CD4-positive, alpha-beta T cell treated with Interferon gamma for 1 hour (primary cell): ENCODE measurements at places on chromosomes 16 and 17.

DNA sequence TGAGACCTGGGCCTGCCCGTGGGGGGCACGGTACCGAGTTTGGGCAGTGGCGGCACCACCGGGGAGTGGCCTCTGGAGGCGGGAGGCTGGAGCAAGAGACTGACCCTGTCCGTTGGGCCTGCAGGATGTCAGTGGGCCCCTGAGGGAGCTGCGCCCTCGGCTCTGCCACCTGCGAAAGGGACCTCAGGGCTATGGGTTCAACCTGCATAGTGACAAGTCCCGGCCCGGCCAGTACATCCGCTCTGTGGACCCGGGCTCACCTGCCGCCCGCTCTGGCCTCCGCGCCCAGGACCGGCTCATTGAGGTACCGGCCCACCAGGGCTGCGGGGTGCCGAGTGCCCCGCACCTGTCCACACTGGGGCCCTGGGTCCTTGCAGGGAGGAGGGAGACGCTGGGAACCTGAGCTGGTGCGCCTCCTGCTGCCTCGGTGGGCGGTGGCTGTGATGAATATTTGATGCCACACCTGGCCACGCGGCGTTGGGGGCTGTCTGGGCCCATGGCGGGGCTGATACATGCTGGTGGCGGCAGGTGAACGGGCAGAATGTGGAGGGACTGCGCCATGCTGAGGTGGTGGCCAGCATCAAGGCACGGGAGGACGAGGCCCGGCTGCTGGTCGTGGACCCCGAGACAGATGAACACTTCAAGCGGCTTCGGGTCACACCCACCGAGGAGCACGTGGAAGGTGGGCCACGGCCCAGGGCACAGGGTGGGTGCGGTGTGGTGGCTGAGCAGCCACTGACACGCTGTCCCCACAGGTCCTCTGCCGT is 9.7 kb downstream of the NHERF2 start:
- no peak for DNase-seq

GRCh38 chr16:62639890-62640289 is 603.7 kb upstream of the CDH8 start:
- no peak for DNase-seq

- DNase-seq = peak; percentile 30
Measured at GRCh38 chr16:46972429-46973206, 856 bp downstream of the DNAJA2 start.

GRCh38 chr17:16287563-16288027 is 65.7 kb downstream of the CENPV start:
- peak; percentile 19 for DNase-seq

DNA sequence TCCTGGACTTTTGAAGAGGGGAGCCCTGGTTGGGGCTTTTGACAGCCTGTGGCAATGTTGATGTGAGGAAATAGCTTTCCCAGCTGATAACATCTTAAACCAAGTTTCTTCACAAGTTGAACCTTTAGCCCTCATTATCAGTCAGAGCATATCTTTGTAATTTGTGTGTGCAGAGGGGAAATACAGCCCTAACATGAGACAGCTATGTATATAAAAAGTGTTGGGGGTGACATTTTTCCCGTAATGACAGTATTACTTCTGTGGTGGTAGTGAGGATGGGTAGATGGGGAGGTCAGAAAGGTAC is 221.1 kb downstream of the FTO start:
- DNase-seq = no peak

GRCh38 chr17:74601944-74602572 is 10.0 kb upstream of the CD300LD start:
- peak; percentile 35 for DNase-seq

DNA sequence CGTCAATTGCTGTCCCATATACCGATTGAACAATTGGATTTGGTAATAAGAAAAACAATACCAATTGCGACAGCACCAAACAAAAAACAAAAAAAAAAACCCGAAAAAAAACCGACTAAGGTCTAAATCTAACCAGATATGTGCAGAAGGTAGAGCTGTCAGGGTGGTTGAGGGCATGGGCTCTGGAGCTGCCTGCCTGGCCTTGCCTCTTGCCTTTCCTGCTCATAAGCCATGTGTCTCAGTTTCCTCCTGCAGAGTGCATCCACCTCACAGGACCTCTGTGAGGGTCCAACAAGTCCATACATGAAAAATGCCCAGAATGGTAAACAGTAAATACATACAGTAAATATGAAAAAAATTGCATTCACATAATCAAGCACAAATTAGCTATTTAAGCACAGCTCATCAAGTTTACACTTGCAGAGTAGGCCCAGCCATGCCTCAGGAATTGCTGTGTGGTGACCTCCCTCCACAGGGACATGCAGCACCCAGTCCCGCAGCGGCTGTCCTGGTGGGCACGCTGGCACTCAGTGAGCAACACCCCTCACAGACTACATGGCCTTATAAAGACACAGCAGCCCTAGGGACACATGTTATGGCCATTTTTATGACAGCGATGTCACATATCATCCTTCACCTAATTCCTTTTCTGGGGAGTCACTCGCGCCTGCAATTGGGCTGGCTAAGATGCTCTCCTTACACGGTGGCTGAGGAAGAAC is 17.9 kb downstream of the TBC1D28 start:
- no peak for DNase-seq

DNA sequence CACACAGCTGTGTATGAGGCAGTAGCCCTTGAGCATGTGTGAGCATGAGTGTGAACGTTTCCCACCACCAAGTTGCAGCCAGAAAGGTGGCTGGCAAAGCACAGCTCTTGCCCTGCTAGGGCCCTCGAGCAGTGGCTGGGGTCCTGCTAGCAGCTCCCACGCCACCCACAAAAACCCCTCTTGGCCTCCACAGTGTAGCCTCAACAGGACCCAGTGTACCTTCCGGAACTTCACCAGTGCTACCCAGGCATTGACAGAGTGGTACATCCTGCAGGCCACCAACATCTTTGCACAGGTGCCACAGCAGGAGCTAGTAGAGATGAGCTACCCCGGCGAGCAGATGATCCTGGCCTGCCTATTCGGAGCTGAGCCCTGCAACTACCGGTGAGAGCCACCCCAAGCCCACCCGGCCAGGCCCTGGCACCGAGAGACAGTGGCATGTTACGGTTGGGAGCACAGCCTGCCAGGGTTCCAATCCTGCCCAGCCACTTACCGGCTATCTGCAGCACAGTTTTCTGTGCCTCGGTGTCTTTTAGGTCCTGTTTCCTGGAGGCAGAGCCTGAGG is 53.1 kb downstream of the SCNN1B start:
- DNase-seq = no peak

GRCh38 chr17:11001651-11002050 is 163.8 kb upstream of the PIRT start:
- no peak for DNase-seq

DNA sequence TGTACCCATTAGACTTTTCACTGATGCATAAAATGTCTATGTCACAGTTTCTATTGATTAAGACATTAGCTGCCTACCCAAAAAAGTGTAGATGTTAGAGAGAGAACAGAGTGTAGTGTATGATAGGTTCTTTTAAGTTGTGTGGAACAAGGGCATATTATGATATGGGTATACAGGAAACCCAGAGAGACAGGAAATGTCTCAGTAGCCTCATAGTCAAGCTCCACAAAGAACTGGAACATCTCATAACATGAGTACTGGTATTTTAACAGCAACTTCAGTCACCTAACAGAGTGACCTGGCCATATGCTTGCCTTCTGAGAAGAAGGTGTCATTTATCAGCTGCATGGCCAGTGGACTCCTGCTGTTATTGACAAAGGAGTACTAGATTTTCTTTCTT is 128.1 kb downstream of the RGS9 start:
- DNase-seq = no peak

- no peak for DNase-seq
Measured at GRCh38 chr16:85663891-85664321, 24.8 kb downstream of the GINS2 start.
